Activated B cell treated with CpG ODN at 0.5 μM for 24 hours (primary cell): ENCODE measurements at places on chromosomes 3 and 15.

GRCh38 chr3:134249296-134249841, 1.3 kb downstream of the RYK start:
- DNase-seq: no peak

- DNase-seq: no peak
Observed at GRCh38 chr3:125318167-125318865, 56.8 kb downstream of the ZNF148 start.

- DNase-seq: no peak
Observed at GRCh38 chr3:151318991-151319390, 2.4 kb upstream of the GPR87 start.

- DNase-seq: no peak
Observed at GRCh38 chr15:77533578-77534430, 98.9 kb downstream of the LINGO1 start.

GRCh38 chr3:44628716-44629115, 3.9 kb downstream of the ZNF197 start:
- no peak for DNase-seq

GRCh38 chr3:46892285-46893145, 15.0 kb downstream of the PTH1R start:
- no peak for DNase-seq

DNA sequence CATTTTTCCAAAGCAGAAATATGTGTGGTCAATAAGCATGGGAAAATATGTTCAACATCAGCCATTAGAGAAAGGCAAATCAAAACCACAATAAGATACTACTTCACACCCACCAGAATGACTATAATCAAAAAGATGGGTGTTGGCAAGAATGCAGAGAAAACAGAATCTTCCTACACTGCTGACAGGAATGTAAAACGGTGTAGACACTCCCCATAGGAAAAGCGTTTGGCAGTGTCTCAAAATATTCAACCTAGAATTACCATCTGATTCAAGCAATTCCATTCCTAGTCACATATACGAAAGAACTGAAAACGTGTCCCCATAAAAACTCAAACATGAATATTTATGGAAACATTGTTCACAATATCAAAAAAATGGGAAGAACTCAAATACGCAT, 123.3 kb downstream of the ADAMTS17 start:
- DNase-seq: no peak

DNA sequence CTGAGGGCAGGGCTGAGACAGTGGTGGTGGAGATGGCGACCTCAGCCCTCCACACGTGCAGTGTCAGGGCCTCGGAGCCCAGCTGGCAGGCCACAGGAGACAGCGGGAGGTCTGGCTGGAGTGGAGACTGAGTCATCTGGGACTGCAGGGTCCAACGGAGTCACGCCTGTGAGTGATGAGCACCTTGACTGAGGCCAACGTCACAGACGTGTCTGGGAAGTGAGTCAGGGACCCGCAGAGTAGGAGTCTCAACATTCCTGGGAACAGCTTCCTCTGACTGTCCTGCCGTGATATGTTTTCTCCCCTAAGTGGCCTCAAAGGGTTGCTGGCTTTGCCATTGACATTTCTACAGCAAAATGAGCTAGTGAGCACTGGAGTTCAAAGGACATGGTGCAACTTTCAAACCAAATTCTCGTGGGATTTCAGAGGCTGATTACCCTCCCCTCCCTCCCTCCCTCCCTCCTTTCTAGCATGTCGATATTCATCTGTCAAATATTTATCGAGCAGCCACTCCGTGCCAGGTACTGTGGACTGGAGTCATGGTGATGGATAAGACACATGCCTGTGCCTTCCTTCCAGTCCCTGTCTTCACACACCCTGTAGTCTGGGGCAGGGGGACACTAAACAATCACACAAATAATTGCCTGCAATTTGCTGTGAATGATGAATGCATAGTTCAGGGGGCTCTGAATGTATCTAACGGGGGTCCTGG, 53.3 kb upstream of the AMOTL2 start:
- DNase-seq: no peak

DNA sequence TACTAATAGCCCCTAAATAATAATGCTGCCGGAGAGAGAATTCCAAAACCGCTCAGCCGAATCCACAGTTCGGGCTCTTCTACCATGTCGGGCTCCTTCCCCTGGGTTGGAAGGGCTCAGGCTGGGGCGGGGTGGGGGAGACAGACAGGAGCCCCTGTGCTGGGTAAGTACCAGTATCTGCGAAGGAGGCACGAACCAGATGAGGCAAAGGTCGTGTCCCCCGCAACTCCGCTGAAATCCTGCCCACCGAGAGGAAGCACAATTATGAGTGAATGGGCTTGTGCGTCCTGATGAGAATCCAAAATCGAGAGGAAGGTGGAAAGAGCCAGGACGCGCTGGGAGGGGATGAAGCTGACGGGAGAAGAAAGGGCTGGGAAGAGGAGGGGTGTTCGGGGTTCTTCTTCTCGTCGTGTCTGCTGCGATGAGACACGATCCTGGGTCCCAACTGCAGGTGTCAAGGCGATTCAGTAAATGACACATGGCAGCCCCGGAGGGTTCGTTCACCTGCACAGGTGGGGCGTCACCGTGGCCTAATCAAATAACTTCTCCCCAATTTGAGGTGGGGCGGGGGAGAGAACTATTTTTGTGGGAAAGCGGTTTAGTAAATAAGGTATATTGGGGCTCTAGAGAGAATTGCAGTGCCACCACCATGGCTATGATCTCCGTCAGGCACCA, 707 bp upstream of the FAM81A start:
- no peak for DNase-seq

- DNase-seq: no peak
Observed at GRCh38 chr3:150357923-150358607, 50.0 kb upstream of the TSC22D2 start.

GRCh38 chr3:137204409-137204808, 246.6 kb downstream of the IL20RB start:
- no peak for DNase-seq

GRCh38 chr3:44031387-44032380, 210.0 kb upstream of the TOPAZ1 start:
- no peak for DNase-seq

GRCh38 chr15:64133623-64134344, 17.7 kb upstream of the SNX22 start:
- DNase-seq: no peak

DNA sequence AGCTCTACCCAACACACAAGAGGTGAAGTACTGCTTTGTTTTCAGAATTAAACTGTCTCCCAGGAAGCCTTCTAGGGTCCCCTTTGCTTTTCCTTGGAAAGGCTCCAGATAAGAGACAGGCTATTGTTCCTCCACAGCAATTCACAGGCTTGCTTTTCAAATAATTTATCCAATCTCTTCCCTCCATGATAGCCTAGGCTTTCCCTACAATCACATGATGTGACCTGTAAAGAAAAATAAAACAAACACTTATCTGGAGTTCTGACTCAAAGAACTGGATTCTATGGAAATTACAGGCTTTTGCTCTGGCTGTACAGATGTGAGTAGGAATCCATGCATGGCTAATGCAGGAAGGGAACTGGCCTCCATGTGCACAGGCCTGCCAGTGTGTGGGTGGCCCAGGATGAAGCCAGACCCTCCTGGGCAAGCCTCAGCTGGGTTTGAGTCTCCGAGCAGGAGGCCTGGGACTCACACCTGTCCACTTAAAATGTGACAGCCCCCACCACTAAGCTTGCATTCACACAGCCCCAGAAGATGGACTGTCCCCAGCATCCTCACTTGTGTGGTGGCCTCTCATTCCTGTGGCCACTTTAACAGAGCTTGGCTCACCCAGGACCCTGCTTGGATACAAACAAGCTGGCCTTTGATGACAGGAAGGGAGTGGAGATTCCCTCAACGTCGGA, 75.8 kb upstream of the LEKR1 start:
- no peak for DNase-seq

DNA sequence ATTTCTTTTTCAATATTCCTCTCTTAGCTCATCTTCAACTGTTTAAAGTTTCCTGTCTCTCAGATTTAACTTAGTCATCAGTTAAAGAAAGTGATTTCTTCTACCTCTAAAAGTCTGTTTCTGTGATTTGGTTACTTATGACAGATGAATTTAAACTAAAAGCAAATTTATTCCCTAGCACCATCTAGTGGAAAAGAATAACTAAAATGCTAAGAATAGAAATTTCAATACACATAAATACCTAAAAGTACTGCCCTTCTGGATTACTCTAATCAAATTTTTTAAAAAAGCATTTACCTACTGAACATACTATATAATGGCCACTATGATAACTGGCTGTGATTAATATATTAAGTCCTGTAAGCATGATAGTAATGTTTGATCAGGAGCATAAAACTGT, 14.0 kb upstream of the ZCWPW2 start:
- no peak for DNase-seq

GRCh38 chr3:31670136-31670535, 137.4 kb downstream of the STT3B start:
- DNase-seq: no peak
